ENCODE measurements at places on chromosomes 13 and 19. TPM values are rescaled to one million over a fixed set of nuclear protein-coding genes. Genes with fewer than 3 reads are reported as not detected.

GRCh38 chr13:89541091-89542030 is 1806.1 kb upstream of the MIR17HG start:
- DNase-seq = no peak
- H3K36me3 ChIP-seq = no peaks in the 10 kb centered on the region
- no peak overlapping the region for H3K27ac ChIP-seq

DNA sequence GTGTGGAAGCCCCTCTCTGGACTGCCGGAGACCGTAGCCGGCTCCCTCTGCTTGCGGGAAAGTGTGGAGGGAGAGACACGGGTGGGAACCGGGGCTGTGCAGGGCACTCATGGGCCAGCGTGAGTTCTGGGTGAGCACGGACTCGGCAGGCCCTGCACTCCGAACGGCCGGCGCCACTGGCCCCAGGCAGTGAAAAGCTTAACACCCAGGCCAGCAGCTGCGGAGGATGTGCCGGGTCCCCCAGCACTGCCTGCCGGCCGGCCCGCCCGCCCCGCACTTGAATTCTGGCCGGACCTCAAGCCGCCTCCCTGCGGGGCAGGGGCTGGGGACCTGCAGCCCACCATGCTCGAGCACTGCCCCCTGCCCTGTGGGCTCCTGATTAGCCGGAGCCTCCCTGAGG is 147.0 kb downstream of the FGF9 start:
- H3K27me3 ChIP-seq = no peaks in the 10 kb centered on the region
- H3K36me3 ChIP-seq = no peaks in the 10 kb centered on the region
- no peak overlapping the region for H3K27ac ChIP-seq
- peaks cover 4% of the 10 kb centered on the region for H3K4me1 ChIP-seq

- H3K4me3 ChIP-seq = no peak overlapping the region
- H3K27ac ChIP-seq = no peak overlapping the region
- no peaks in the 10 kb centered on the region for H3K27me3 ChIP-seq
- no peaks in the 10 kb centered on the region for H3K4me1 ChIP-seq
- DNase-seq = no peak
- H3K36me3 ChIP-seq = no peaks in the 10 kb centered on the region
Observed at GRCh38 chr13:85900521-85900920, 101.3 kb upstream of the SLITRK6 start.

DNA sequence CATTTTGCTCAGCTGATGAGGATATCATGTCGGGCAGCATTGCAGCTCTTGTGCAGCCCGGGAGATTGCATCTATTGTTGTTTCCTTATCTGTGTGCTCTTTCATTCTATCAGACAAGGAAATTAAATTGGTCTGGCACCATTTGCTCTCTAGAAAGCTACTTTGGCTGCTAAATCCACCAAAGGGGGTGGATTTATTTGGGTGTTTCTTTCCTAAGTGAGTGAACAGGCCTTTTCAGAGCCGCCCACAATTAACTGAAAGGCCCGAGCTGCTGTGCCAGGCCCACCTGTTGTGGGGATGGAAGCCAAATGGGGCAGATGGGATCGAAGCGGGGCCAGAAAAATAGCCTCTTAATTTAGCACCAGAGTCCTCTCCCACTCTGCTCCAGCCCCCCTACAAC is 99.4 kb downstream of the DNAJC15 start:
- H3K27me3 ChIP-seq = no peaks in the 10 kb centered on the region
- H3K4me1 ChIP-seq = peaks cover under 1% of the 10 kb centered on the region
- H3K36me3 ChIP-seq = no peaks in the 10 kb centered on the region
- H3K27ac ChIP-seq = no peak overlapping the region

DNA sequence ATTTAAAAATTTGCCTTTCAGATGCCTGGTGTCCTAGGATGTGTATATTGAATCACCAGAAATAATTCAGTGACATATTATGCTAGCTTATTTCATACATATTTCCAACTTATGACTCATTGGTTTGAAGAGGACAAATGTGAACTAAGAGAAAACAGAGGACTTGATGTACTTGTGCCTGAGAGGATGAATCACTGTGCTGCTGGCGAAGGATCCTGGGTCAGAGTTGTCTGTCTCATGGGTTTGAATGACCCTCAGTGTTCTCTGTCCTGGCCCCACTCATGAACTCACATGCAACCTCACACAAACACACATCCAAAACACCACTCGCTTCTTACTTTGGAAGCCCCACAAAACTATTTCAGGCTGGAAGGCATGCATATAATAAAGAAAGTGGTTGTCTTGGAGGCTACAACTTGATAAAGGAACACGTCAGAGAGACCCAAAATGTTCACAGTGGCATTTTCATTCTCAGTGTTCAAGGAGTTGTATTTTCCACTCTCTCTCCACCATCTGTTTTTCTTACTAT is 129.0 kb upstream of the SPRY2 start:
- no peak overlapping the region for H3K4me3 ChIP-seq
- no peaks in the 10 kb centered on the region for H3K36me3 ChIP-seq
- peak; percentile 96 for DNase-seq
- no peaks in the 10 kb centered on the region for H3K27me3 ChIP-seq

ZNF549 gene
- polyA plus RNA-seq = 0.46 TPM

DNA sequence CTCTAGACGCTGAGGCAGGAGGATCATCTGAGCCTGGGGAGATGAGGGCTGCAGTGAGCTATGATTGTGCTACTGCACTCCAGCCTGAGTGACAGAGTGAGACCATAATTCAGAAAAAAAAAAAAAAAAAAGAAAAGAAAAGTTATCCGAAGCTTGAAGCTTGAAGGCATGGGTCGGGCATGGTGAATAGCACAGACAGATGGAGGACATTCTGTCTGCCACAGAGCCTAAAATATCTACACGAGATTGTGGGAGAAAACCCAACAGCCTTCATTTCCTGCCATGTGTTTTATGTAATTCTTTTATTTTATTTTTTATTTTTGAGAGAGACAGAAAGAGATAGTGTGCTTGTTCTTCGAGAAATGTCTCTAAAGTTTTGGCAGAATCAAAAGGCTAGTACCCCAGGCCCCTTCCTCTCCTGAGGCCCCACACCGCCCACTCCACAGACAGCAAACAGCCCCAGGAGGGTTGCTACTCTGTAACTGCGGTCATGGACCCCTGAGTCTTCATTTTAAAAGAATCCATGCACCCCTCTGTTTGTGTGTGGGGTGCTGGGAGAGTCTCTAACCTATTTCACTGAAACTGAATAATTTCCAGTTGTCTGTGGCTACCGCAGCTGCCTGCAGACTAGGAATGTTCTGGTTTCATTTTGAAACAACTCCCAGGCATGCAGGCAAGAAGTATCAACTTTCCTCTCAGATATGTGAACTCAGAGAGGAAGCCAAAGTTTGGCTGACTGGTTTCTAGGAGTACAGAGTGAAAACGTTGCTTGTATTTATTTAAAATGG is 38.4 kb upstream of the RCBTB2 start:
- no peaks in the 10 kb centered on the region for H3K36me3 ChIP-seq
- peaks cover 31% of the 10 kb centered on the region for H3K4me1 ChIP-seq
- H3K27me3 ChIP-seq = no peaks in the 10 kb centered on the region
- no peak overlapping the region for H3K4me3 ChIP-seq
- H3K27ac ChIP-seq = peak overlapping the region; percentile 83

- no peak overlapping the region for H3K4me3 ChIP-seq
- H3K4me1 ChIP-seq = no peaks in the 10 kb centered on the region
- no peak overlapping the region for H3K27ac ChIP-seq
- H3K36me3 ChIP-seq = peaks cover 10% of the 10 kb centered on the region
Observed at GRCh38 chr13:100666124-100666523, 8.5 kb downstream of the TMTC4 start.

EMP3 gene
- polyA plus RNA-seq = 47.7 TPM

PNMA8C gene
- 0.23 TPM for polyA plus RNA-seq

- no peak overlapping the region for H3K4me3 ChIP-seq
- no peaks in the 10 kb centered on the region for H3K4me1 ChIP-seq
- no peak overlapping the region for H3K27ac ChIP-seq
- no peaks in the 10 kb centered on the region for H3K36me3 ChIP-seq
Observed at GRCh38 chr13:106636492-106636891, 68.6 kb upstream of the ARGLU1 start.

DNA sequence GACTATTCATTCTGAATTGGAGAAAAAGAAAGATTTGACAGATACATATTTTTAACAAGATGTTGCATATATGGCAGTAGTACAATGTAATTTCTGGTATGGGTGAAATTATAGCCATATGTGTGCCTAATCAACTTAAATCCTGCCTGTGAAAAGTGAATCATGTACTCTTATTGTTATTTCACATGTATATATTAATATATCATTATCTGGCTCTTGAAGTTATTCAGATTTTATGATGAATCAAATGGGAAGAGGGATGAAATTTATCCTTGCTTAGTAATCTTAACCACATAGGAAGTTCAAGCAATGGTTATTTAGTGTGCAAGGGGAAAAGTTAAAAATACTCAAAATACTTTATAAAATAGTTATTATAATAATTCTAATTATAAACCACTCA is 80.5 kb downstream of the GPC6 start:
- DNase-seq = no peak
- no peaks in the 10 kb centered on the region for H3K4me1 ChIP-seq
- no peak overlapping the region for H3K27ac ChIP-seq
- H3K27me3 ChIP-seq = no peaks in the 10 kb centered on the region

DNA sequence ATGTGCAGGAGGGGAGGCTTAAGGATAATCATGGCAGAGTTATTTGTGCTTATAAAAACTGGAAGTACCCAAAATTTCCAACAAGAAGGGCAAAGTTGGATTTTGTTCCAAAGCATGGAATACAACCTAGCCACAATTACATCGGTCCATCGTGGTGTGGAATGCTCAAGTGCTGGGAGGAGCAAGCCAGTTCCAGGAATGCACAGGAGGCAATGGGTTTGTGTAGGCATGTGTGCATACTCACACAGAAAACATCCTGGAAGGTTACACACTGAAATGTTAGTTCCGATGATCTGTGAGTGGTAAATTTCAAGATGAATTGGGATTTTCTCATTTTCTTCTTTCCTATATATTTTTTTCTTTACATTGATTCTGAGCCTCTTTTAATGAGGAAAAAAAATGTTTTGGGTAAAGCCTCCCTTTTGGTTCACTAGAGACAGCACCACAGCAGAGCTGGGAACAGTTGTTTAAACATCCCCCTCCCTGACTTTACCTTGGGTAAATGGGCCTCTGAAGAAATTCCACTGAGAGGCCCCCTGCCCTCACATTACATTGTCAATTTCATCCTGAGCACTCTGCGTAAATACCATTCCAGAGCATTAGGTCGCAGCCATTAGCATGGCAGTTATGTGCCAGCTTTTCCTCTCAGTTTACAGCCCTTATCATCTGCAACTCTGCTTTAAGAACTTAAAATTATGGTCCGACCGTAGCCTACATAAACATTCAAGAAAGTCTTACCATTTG is 122.0 kb downstream of the UQCRFS1 start:
- no peak for DNase-seq
- no peak overlapping the region for H3K27ac ChIP-seq
- no peaks in the 10 kb centered on the region for H3K4me1 ChIP-seq

DNAAF3 gene
- not detected for polyA plus RNA-seq

DNA sequence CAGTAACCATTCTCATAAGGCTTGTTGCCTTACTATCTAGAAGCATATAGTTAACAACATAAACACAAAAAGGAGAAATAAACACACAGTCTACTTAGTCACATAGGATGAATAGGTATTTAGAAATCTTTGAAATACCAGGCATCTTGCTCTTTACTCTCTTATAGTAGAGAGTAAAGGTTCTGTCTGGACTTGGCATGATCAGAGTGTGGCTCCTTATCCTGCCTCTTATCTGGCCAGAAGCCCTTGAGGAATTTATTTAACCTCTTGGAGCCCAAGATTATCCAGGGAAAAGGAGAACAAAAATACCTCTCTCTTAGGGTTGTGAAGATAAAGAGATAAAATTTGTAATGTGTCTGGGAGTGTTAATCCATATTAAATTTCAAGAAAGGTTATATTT is 100.2 kb upstream of the MBNL2 start:
- H3K4me1 ChIP-seq = no peaks in the 10 kb centered on the region
- H3K4me3 ChIP-seq = no peak overlapping the region
- H3K27me3 ChIP-seq = no peaks in the 10 kb centered on the region
- no peak overlapping the region for H3K27ac ChIP-seq

DNA sequence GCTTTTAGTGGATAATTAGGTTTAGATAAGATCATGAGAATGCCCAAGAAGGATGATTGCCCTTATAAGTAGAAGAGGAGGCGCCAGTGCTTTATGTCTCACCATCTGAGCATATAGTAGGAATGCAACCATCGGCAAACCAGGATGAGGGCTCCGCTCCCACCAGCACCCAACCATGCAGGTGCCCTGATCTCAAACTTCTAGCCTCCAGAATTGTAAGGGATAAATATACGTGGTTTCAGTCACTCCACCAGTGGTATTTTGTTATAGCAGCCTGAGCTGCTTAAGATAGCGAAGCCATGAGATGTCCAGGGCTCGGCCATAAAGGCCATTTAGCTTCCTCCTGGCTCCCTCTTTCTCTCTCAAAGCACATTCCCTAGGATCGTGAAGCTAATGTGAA is 413.9 kb downstream of the MZT1 start:
- no peak for DNase-seq
- no peaks in the 10 kb centered on the region for H3K36me3 ChIP-seq
- no peaks in the 10 kb centered on the region for H3K4me1 ChIP-seq

DNA sequence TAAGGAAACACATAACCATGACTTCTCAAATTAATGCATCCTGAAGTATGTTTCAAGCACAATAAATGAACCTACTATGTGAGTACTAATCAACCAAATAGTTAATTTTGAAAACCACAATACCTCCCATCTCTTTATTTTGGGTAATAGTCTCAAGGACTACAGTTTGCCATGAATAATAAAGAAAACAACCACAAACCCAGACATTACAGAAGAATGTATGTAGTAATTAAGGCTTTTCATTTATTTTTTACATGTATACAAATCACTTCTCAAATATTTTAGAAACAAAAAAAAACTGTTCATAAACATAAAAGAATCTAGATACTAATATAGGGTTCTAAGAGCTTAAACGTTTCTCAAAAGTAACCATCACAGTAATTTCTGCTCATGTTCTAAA is 6.8 kb downstream of the KATNAL1 start:
- DNase-seq = no peak
- no peaks in the 10 kb centered on the region for H3K36me3 ChIP-seq
- H3K27me3 ChIP-seq = no peaks in the 10 kb centered on the region
- H3K4me3 ChIP-seq = no peak overlapping the region
- no peak overlapping the region for H3K27ac ChIP-seq
